ENCODE measurements at places on chromosomes 7 and 10.

DNA sequence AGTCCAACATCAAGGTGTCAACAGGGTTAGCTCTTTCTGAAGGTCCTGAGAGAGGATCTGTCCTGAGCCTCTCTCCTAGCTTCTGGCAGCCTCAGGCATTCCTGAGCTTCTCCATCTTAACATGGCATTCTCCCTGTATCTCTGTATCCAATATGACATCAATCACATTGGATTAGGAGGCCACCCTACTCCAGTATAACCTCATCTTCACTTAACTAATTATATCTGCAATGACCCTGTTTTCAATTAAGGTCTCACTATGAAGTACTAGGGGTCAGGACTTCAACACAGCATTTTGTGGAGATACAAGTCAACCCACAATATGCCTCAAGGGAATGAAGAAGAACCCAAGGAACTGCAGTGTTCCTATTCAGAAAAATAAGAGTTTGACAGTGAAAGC is 133.8 kb downstream of the RELN start:
- DNase-seq = no peak

GRCh38 chr10:101380353-101381017 is 26.5 kb downstream of the BTRC start:
- no peak for DNase-seq

- DNase-seq = peak; percentile 18
Measured at GRCh38 chr7:94436018-94436604, 41.4 kb downstream of the COL1A2 start.

GRCh38 chr10:93790439-93790838 is 32.7 kb downstream of the LGI1 start:
- DNase-seq = no peak

- DNase-seq = no peak
Measured at GRCh38 chr10:59631882-59632807, 77.5 kb downstream of the SLC16A9 start.

GRCh38 chr7:159172400-159172799 is 27.7 kb upstream of the VIPR2 start:
- DNase-seq = no peak

DNA sequence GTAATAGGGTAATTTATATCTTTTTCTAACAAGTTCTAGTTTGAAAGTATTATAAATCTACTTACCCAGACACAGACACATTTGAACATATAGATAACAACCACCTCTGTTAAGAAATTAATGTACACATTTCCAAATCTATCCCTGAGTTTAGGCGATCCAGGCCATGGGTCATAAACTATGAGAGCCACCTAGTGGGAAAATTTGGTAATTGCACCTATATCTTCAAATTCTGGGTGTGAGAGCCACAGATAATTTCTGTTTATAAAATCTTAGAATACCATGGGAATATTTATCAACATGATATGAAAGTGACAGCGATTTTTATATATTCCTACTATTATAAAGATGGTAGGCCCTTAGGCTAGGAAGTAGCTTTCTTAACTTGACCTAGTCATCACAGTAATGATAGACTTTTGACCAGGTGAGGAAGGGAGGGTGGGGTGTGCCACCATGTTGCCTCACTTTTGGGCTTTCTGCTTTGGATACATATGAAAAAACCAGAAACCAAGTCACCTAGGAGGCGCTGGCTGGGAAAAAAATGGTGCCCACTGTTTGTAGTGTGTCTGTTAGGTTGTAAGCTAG is 8.0 kb upstream of the EPHA1 start:
- DNase-seq = no peak

DNA sequence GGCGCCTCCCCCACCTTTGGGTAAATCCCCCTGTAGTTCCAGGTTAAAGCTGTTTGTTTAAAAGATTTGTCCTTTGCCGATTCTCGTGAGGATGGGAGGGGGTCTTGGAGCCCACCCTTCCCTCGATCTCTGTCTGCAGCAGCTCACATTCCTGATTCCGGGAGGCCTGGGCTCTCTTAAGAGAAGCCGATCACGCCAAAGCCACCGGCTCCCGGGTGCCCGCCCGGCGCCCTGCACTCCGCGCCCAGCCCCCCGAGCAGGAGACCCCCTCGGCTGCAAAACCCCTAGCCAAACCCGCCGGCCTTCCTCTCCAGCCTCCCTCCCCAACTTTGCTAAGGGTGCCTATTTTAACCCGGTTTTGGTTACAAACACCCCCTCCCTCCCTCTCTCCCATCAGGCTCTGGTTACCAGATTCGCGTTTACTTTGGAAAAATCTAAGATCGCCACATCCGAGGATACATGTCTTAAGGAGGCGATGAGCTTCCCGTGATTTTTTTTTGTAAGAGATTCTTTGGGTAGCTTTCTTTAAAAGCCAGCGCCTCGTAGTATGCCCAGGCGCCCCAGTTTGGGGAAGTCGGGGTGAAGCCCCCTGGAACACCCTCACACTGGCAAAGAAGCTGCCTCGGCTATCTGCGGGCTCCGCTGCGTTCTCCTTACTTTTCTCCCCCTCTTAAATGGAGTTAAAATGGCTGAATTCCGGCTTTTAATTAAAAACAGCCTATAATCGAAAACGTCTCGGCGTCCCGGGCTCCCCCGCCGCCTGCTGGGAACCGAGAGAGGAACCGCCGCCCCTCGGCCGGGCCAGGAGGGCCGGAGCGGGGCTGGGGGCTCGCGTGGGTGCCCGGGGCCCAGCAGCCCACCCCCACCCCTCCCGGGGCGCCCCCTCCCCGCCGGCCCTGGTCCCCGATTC is 983 bp downstream of the TNRC18 start:
- no peak for DNase-seq

- DNase-seq = no peak
Measured at GRCh38 chr7:122676466-122676865, 22.5 kb downstream of the RNF133 start.

DNA sequence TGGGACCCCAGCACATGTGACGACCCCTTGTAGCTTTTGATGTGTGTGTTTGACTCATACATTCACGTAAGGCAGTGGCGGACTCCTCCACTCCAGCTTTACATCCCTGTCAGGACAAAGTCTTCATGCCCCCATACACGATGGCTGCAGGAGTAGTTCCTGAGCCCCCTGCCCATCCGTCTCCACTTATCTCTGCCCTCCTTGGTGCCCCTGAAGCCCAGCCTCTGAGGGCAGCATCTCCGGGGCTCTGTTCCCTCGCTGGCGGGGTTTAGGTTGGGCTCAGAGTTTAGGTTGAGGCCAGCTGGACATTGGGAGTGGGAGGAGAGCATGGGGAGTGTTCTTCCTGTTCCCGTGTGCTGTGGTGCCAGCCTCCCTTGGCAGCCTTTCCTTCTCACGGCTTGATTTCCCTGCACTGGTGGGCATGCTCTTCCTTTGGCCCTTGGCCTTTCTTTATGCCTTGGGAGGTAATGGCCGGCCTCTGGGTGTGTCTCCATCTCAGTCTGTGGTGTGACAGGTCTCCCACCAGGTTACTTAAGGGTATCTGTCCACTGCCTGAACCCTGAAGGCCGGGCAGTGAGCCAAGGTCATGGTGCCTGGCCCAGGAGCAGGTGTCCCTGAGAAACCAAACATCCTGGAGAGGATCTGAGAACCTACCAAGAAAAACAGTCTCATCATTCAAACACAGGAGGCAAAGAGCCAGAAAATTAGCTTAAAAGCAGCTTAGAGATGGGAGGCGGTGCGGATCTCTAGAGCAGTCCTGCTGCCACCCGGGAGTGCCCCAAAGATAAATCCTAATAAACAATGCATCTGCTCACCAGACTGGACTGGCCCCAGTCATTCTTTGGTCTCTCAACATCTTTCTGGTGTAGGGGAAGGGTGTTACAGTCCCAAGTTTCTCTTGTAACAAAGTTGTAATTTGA is 85.5 kb downstream of the GLRX3 start:
- DNase-seq = no peak

DNA sequence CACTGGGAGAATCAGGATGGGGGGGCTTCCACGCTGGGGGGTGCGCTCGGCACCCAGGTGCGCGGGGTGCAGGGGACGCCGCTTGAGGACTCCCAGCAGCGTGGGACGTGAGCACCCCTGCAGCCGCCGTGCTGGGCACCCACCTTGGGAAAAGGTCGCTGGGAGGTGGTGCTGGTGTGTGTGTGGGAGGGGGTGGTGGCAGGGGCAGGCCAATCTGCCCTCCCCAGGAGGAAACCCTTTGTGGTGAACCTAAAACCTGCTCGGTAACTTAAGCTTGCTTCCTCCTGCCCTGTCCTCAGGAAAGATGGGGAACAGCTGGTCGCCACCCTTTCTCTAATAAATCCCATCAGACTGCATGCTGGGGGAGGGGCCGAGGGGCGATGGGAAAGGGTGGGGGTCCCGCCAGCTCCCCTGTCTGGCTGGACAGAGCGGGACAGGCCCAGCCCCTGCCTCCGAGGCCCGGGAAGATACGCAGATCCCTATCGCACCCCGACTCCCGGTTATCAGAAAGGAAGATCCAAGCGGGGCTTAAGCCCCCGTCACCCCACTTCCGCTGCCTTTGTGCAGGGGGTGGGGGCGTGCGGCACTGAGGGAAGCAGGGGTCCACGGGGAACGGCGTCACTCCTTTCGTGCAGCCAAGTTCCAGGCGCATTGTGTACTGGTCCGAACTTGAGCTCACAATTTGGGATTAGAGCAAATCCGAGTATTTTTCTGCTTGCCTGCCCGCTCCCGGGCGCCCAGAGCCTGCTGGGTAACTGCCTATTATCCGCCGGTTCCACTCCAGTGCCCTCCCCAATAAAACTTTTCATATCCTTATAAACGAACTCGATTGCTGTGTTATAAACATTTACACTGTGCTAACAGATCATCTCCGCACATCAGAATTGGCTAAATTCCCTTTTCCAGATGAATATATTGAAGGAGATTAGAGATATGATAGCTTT is 64.6 kb downstream of the UNCX start:
- DNase-seq = no peak

DNA sequence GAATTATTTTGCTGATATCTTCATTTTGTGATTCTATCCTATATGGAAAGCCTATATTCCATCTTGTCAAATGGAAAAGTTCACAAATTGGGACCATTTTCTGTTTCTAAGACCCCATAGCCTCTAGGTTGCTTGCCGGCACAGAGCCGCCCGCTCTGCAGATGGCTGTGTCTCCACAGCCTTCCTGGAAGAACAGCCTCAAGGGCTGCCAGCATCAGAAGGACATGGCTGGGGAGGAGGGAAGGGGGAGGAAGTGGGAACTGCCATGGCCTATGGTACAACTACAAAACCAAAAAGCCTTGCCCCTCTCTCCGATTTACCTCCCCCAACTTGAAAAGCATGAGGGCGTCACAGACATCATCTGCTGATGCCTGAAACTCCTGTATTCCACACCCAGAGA is 75.9 kb downstream of the LANCL2 start:
- DNase-seq = no peak

- DNase-seq = no peak
Measured at GRCh38 chr7:73768641-73769480, 1.2 kb downstream of the CLDN3 start.

- no peak for DNase-seq
Measured at GRCh38 chr10:58796824-58797223, 284.2 kb downstream of the BICC1 start.

GRCh38 chr7:55484834-55485233 is 87.5 kb downstream of the VOPP1 start:
- DNase-seq = no peak

DNA sequence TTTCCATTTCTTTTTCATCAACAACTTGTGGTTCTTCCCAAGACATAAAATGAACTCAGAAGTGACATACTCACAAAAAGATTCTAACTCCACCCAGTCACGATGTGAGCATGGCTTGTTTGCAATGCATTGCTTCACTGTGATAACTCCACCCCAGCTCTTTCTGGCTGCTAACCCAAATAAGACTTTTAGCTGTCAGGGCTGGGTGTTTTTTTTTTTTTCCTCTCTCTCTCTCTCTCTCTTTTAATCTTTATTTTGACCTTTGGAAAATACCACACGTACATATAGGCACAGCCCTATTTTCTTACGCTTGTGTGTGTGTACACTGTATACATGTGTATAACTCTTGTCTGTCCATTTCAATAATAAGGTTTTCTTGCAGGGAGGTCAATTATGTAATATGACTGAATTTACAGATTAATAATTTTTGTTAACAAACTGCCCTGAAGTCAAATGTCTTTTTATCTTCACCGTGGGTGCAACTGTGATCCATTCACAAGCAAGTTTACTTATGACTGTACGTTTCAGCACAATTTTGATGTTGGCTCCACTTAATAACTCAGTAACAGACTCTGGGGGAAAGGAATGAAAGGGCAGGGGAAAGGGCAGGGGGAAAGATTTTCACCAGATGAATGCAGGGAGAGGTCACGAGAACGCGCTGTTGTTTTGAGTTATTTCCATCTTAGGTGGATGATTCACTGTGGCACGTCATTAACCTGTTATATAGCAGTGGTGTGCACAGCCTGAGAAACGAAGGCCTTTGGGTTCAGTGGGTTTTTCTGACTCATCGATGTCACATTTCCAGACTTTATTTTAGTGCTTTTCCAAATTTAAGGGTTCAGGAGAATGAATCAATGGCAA is 49.1 kb downstream of the APBB1IP start:
- peak; percentile 55 for DNase-seq

DNA sequence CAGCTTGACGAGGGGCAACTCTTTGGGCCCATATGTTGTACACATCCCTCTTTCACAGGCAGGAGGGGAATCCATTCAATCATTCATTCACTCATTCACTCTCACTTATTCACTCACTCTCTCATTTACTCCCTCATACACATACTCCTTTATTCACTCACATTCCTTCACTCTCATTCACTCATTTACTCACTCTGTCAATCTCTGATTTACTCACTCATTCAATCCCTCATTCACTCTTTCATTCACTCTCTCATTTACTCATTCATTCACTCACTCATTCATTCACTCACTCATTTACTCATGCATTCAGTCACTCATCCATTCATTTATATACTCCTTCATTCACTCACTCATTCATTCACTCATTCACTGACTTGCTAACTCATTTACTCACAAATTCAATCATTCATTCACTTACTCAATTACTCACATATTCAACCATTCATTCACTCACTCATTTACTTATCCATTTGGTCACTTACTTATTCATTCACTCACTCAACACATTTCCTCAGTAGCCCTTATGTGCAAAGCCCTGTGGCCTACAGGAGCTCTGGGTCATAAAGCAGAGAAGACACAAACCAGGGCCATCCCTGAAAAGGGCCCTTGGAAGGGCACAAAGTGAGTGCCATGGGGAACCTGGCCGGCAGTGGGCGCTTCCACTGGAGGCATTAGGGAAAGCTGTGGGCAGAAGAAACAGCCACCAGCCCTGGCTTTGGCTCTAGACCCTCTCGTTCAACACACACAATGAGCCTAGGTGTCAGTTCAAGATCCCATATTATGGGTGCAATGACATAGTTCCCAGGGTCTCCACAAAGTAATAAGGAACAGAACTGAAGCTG is 26.0 kb downstream of the HIP1 start:
- no peak for DNase-seq

DNA sequence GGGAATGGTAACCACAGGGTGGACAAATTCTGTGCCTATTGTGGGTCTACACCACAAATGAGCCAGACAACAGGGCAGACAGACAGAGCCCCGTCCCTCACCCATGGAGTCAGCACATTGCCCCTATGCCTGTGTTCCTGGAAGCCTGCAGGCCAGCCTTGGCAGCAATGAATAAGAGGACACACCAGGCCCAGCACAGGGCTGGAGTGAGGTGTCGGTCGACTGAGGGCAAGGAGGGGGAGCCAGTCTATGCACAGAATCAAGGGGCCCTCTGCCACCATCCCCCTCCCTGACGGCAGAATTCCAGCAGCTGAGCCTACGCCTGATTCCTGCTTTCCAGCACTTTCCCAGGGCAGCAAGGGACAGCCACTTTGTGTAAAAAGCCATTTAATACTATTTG is 98.2 kb downstream of the CALN1 start:
- no peak for DNase-seq

Data from activated naive CD8-positive, alpha-beta T cell treated with anti-CD3 and anti-CD28 coated beads, Interleukin-2, amount 50 U/mL, for 16 hours (primary cell).